CD8-positive, alpha-beta memory T cell (primary cell): ENCODE measurements at places on chromosomes 1 and 21.

DNA sequence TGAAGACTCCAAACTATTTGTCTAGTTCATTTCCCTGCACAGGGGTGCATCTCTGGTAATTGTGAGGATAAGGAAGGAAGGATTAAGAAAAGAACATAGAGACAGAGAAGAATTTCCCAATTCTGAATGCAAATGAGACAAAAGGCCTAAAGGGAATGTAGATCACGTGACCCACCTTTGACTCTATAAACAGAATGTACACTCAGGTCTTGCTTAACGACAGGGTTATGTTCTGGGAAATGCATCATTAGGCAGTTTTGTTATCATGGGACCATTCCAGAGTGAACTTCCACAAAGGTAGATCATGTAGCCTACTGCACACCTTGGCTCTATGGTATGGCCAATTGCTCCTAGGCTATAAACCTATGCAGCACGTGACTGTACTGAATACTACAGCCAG lies 252.3 kb upstream of the ZP4 start:
- no peak for DNase-seq

GRCh38 chr1:99560207-99561040 lies 85.5 kb upstream of the PALMD start:
- no peak for DNase-seq

- DNase-seq, result no peak
Observed at GRCh38 chr1:221910222-221910621, 168.3 kb upstream of the DUSP10 start.

GRCh38 chr1:22557341-22557950 lies 5.8 kb upstream of the EPHA8 start:
- no peak for DNase-seq

DNA sequence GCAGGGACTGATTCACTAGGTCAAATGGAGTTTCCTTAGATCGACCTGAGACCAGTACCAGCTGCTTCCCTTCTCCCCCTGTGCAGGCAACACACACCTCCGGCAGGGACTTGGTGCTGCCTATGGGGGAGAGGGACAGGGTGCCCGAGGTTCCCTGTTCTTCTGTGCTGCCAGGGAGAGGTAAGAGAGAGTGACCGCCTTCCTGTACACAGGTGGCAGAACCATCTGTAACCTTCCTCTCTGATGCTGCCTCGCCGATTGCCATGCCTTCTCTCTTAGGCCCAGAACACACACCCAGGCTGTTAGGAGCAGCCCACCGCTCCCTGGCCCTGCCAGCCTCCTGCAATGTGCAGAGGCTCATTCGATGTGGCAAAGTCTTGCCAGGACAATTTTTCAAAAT lies 9.3 kb downstream of the MYOC start:
- no peak for DNase-seq

- no peak for DNase-seq
Observed at GRCh38 chr1:53634571-53634979, 104.4 kb downstream of the GLIS1 start.

GRCh38 chr1:180778782-180779398 lies 133.8 kb upstream of the KIAA1614 start:
- DNase-seq, result no peak

DNA sequence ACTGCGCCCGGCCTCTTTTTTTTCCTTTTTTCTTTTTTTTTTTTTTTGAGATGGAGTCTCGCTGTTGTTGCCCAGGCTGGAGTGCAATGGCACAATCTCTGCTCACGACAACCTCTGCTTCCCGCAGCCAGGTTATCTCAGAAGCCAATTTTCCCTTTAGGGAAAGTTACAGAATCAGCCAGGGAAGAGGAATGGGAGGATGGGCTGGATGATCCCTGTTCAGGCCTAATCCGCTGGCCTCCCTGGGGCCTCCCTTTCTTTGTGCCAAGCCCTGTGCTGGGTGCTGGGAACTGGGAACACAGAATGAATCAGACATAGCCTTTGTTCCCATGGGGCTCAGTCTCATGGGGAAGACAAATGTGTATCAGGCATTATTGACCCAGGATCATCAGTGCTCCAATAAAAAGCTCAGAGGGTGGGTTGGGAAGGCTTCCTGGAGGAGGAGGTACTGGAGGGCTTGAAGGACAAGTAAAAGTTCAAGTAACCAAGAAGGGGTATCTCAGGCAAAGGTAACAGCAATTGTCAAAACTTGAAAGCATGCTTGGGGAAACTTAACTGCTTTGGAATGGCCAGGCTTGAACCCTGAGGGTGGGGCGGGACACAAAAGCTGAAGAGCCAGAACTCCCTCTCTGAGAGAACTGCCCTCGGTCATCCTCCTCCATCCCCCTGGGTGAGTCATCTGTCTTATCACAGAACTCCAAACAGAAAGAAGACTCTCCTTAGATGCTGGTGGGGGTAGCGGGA lies 14.3 kb downstream of the ECHDC2 start:
- no peak for DNase-seq

DNA sequence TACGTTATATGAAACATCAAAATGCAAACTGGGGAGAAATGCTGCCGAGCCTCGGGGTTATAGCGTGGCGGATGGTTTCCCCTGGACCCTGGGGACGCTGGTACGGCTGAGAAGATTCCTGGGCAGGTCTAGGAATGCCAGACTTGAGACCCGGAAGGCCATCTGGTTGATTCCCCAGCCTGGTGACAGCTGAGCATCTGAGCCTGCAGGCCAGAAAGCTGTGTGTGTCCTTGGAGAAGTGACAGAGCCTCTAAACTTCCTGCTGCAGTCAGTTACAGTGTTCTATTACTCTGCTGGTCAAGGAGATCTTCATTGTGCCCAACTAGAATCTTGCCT lies 2.3 kb downstream of the VASH2 start:
- no peak for DNase-seq
